GM18507 (cell line): ENCODE measurements at places on chromosomes 7 and 10.

DNA sequence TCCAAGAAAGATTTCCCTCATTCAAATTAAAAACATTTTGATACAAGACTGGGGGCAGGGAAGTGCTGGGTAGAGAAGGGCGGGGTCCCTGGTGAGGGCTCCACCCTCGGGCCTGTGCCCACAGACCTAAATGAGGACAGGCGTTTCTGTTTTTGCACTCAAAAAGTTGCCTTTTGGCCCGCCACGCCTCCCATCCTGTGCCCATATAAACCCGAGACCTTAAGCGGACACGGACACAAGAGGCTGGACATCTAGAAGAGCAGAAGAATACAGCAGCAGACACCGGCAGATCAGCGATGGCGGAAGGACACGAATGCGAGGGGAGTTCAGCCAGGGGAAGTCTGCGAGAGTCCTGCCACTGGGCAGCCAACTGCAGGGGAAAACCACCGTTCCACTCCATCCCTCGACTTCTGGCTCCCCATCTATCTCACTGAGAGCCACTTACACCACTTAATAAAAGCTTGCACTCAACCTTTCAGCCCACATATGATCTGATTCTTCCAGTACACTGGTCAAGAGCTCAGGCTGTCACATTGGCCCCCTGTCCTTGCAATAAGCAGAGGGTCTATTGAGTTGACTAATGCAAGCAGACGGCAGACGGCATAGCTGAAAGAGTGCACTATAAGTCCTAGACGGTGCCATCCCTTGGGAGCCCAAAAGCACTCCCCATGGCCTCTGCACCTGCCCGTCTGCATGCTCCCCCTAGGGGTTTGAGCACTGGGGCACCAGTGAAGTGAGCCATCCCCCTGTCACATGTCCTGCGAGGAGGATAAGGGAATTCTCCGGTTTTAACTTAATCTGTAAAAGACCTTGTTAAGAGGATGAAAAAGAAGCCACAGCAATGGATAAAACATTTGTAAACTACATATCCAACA, 181.8 kb upstream of the PRSS1 start:
- DNase-seq, result no peak

- DNase-seq, result no peak
Measured at GRCh38 chr10:72697716-72698115, 5.8 kb downstream of the MCU start.

- no peak for DNase-seq
Measured at GRCh38 chr7:81333004-81333403, 414.2 kb upstream of the SEMA3C start.

DNA sequence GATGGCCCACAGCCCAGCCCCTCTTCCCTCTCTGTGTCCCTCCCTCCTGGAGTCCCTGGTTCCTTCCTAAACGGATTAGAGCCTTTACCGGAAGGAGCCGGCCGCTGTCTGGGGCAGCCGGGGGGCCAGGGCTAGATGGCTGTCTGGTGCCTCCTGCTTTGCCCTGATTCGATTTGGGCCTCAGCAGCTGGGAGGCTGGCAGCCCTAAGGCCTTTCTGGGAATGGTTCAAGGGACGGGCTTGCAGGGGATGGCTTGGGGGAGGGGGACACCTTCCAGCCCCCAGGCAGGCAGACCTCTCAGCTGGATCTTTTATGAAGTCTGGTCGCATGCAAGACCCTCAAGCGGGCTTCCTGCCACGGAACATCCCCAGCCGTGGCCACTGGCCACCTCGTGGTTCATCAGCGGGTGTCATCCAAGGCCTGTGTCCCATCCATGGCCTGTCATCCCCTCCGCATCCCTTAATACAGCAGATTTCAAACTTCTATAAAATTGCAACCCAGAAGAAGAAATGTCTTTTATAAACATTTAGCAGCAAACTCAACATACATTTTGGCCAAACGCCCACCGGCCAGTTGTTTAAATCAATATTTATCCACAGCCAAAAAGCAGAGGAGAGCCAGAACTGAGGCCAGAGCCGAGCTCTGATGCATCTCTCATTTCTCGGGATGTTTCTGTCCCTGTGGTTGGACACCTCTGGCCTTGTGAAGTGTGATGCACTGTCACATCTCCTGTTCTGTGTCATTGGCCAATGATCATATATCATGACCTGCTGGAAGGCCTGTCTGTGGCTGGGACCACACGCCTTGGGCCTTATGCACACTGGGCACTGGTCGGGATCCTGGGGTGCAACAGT, 52.0 kb downstream of the GTF2IRD1 start:
- no peak for DNase-seq

DNA sequence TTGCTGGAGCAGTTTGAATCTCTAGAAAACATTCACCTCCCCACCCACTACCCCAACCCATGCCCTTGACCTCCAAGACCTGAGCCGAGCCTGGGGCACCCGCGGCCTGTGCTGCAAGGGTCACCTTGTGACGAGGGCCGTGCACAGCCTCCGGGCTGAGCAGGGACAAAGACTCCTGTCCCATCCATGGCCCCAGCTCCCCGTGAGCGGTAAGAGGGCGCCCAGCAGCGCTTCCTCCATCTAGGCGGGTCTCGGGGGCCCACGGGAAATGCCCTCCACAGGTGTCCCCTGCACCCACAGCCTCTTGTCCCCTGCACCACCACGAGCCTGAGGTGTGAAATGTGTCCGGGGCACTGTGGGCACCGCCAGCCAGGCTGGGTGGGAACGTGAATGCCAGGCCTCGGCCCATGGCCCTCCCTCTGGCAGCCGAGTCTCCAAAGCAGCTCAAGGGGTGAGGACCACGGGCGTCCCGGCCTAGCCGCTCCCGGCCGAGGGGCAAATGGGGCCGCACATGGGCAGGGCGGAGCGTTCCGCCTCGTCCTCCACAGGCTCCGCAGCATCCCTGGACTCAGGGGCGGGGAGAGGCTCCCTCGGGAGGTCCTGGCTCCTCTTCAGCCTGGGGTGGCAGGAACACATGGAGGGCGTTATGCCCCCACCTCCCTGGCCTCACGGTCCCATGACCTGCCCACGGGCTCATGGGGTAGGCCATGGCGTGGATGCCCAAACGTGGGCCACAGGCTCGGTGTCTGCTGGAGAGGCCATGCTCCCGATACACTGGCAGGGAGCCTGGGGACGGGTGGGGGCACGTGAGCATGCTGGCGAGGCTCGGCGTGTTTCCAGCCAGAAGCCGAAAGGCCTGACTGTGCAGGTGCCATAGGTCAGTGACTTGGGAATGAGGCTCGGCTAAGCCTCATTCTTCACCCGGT, 21.1 kb downstream of the DPYSL4 start:
- no peak for DNase-seq

GRCh38 chr7:154231732-154232131, 179.5 kb downstream of the DPP6 start:
- DNase-seq, result no peak

- DNase-seq, result no peak
Measured at GRCh38 chr7:114312649-114313048, 102.0 kb upstream of the FOXP2 start.

GRCh38 chr10:91034494-91035159, 113.7 kb upstream of the ANKRD1 start:
- no peak for DNase-seq

DNA sequence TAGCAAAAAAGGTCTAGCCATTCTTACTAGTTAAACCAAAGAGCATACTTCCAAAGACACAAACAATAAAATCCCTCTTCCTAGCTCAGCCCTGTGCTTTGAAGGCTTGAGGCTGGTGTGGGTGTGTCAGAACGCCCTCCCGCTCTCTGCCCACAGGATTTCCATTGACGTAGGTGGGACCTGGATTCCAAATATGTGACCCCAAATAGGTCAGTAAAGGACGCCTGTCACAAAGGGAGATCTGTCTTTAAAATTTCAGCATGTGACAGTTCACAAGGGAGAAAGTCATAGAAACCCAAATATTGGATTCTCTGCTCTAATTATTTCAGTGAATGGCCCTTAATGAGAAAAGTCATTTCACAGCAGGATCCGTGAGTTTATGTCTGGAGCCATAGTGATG, 39.9 kb upstream of the LYZL1 start:
- no peak for DNase-seq

DNA sequence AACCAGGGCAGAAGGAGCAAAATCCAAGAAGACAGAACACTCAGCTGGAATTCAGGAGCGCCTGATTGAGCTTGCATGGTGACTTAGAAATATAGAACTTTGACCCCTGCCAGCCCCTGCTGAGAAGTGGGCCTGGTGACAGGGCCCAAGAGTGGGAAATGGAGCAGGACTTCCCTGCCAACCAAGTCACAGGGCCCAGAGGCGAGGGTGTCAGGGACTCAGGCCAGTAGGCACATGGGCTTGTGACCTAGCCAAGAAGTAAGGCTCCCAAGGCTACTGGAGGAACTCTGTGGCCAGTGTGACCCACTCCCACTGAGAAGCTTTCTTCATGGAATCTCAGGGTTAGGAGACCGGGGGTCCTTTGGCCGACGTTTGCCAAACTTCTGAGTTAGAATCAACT, 31.9 kb downstream of the LRRC20 start:
- DNase-seq, result no peak

GRCh38 chr10:33674986-33675599, 340.6 kb upstream of the NRP1 start:
- DNase-seq, result no peak
